ENCODE measurements at places on chromosomes 5 and 9.

- DNase-seq, result no peak
These were observed 32.2 kb upstream of the ANGPTL2 start for GRCh38 chr9:127154390-127155191.

DNA sequence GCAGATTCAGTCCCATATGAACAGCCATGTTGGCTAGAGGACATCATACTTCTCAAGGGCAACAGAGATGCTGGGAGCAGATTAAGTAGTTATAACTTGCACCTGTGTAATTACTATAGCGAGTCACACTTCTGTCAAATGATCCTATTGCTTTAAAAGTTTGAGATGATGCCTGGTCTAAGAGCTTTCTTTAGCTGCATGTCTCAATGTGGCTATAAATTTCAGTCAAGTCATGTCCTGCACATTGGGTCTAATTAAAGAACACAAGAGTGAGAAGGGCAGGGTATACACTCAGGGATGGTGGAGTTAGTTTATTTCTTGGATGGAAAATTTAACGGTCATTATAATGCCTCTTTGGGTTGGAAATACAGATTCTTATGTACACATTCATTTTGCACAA lies 557.3 kb downstream of the RAB3C start:
- no peak for DNase-seq

- DNase-seq, result no peak
These were observed 55.4 kb upstream of the TBC1D2 start for GRCh38 chr9:98310752-98311392.

DNA sequence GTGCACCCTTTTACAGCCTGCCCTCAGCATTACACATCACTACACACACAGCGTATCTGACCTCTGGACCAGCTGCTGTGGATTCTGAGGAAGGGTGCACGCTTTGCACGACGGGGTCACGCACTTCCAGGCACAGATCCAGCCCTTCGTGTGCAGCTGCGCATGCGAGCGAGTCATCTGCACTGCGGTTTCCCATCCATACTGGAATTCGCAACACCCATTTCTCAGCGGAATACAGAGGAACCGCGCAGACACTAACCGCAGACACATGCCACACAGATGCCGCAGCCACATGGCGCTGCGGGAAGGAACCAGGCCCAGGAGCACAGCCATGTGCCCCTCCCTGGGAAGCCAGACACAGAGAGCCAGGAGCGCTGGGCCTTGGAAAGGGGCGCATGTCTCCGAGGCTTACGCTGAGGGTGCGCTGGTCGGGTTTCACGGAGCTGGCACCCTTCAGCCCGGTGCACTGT lies 43.5 kb downstream of the PNPLA7 start:
- DNase-seq, result no peak

- no peak for DNase-seq
These were observed 14.5 kb upstream of the TAS2R1 start for GRCh38 chr5:9644630-9645029.

DNA sequence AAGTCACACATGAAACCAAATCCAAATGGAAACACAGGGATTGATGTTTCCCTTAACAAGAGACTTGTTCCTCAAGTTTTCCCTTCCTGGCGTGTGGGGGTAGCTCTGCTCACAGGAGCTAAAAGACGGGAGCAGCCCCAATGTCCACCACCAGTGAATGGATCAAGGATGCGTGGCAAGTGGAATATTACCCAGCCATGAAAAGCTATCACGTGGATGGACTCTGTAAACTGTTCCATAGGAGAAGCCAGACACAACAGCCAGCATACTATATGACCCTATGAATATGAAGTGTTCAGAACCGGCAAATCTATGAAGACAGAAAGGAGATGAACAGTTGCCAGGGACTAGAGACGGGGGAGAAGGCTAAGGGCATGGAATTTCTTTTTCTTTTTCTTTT lies 28.3 kb upstream of the RXRA start:
- DNase-seq, result no peak

DNA sequence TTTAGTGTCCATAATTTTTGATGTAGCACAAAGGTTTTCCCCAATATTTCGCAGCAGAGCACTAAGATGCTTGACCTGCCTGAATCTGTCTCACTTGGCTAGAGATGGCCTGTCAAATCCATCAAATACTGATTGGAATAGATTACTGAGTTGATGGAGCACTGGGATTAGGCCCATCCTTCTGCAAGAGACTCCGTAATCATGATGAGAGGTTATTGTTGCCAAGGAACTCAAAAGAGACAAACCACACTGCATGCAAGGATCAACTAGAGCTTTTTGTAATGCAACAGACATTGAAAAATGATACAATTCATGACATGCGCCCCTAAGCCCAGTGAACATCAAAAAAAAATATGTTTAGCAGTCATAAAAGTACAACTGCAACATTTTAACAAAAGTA lies 585.3 kb upstream of the GRAMD2B start:
- no peak for DNase-seq

- DNase-seq, result no peak
These were observed 2.5 kb downstream of the TLX3 start for GRCh38 chr5:171311322-171312077.

DNA sequence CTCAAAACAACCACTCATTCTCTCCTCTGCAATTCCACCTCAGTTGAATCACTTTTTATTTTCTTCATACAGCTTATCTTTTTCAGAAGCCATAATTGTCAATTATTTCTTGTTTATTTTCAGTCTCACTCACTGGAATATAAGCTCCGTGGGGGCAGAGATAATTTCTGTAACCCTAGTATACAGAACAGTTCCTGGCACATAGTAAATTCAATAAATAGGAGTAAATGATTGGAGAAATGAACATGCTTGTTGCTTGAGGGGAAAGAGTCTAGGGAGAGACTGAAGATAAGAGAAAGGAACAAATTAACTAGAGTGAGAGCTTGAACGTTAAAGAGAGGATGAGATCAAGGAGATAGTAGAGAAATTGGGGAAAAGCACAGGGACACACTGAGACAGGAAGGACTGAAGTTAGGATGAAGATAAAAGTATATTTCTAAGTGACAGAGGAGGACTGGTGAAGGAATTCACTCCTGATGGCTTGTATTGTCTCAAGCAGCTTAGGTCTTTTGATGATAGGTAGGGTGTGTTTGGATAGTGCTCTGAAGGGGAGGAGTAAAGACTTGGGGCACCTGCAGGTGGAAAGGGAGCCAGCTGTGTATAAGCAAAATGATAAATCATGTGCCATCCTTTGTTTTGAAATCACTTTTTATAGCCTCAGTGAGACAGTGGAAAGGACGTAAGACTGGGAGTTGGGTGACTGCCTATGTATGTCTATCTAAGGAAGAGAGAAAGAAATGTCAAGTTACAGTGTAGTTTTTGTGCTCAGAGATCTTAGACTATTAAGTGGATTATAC lies 2.2 kb downstream of the NAA35 start:
- DNase-seq, result no peak

- DNase-seq, result no peak
These were observed 202.3 kb downstream of the AOPEP start for GRCh38 chr9:94928691-94929368.

DNA sequence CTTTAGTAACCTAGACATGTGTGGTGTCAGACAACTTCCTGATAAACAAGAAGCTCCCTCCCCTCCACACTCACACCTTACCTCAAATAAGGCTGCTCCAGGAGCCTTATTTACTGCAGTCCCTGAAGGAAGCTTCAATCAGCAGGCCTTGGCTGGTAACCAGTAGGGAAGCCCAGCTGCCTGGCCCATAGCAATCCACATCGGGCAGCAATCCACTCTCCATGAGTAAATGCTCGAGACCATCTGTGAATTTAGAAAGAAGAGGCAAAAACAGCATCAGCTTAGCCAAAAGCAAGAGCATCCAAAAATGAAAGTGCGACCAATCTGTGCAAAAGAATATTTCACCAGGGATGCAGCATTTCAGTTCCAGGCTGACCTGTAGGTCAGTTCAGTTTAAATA lies 213.3 kb upstream of the TUSC1 start:
- DNase-seq, result no peak

DNA sequence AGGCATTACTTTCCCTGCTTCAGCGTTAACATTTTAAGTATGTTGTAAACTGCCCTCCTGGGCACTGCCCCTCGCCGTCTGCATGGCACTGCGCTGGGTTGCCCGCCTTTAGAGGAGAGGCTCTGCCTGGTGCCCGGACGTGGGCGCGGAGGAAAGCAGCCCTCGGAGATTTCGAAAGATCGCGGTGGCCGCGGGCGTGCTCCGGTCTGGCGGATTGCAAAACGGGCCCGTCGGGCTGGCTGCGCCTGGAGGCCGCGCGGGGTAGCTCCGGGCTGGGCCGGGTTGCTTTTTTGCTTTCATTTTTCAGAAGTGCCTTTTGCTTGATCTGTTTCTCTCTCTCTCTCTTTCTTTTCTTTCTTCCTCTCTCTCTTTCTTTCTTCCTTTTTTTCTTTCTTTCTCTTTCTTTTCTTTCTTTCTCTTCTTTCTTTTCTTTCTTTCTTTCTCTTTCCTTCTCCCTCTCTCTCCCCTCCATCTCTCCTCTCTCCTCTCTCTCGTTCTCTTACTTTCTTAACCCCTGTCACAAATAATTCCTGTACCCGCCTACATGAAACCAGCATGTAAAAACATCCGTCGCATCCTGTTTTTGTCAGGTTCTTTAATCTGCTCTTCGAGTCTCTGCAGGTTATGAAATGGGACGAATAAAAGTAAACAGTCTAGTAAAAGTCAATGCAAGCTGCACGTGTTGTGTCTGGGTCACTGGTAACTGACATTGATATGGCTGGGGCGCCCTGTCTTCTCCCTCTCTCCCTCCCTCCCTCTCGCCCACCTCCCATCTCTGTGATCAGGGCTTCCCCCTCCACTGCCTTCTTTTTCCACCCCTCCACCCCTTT lies 1.7 kb downstream of the FST start:
- DNase-seq, result peak; percentile 62

- no peak for DNase-seq
These were observed 21.4 kb upstream of the SPARC start for GRCh38 chr5:151708126-151708525.

DNA sequence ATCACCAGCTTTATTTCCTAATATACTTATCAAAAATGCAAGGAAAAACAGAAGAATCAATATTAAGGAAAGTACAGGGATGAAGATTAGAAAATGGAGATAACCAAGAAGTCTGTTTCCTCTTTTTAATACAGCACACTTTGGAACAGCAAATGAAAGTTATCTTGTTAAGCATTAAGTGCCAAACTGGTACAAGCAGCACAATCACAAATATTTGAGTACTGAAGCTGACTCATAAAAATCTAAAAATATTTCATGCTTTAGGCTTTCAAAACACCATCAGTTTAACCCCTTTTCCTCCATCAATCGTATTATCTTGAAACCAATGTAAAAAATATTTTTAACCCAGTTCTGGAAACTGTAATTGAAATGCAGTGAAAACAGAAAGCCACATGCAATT lies 2.7 kb downstream of the FBXW11 start:
- no peak for DNase-seq

DNA sequence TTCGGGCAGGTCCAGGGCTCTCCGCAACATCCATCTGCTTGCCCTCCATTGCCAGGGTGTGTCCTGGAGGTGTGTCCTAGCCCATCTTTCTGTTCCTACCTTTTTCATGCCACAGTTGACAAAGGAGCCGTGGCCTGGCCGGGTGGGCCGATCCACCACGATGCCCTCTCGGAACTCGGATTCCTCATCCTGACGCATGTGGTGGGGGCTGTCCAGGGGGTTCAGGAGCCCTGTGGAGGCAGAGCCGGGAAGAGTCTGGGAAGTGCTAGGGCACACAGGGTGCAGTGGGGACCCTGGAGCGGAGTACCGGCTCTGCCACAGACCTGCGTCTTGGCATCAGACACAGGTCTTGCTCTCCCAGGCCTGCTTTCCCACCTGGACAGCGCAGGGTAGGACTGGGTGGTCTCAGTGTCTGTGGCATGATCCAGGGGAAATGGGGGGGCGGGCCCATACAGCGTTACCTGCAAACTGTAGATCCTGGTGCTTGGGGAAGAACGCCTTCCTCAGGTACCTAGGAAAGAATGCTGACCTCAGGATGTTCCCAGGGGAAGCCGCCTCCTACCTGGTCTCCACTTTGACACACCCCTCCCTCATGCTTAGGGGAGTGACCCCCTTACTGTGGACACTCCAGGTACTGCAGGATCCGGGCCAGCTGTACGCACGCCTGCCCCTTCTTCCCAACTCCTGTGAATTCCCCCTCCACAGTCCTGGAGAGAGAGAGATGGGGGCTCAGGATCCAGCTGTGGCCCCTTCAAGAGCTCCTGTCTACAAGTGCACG lies 3.5 kb downstream of the SPOUT1 start:
- DNase-seq, result no peak

DNA sequence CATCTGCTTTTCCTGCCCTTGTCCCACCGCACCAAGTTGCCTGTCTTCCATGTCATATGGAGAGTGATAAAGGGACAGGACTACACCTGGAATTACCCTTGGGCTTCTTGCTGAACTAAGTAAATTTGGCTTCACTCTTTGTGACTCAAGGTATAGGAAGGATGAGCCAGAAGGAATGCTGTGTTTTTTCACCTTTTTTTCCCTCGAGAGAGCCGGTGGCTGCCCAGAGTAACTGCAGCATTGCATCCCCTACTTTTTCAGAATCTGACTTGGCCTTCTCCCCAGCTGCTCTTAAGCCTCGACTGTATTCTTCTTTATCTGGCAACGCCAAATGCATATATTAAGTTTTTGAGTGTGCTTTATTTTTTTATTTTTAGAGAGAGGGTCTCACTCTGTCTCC lies 38.4 kb downstream of the RCL1 start:
- no peak for DNase-seq

GRCh38 chr5:35518104-35518503 lies 99.6 kb upstream of the SPEF2 start:
- no peak for DNase-seq

GRCh38 chr5:110815916-110816605 lies 77.3 kb downstream of the SLC25A46 start:
- no peak for DNase-seq

DNA sequence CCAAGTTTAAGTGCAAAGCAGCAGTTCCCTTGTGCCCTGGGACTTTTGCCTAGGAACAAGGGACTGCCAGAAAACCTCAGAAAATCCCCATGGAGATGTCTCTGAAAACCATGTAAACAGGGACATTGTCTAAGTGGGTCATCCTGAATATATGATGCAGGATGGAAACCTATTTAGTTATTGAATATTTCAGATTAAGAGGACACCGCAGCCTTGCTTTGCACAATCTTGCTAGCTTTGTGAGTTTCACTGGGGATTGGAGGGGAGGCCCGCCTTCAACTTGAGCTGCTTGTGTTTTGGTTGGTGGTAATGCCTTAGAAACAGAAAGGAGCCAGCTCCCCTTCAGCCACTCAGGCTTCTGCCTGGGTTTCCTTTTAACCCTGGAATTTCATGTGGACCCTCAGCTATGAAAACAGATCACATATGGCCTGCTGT lies 112.8 kb downstream of the C9orf152 start:
- no peak for DNase-seq

- DNase-seq, result peak; percentile 27
These were observed 65.8 kb upstream of the PLPP6 start for GRCh38 chr9:4596165-4596922.
